ENCODE measurements at places on chromosomes 5 and 9.

- DNase-seq, result no peak
Observed at GRCh38 chr5:23223846-23224245, 283.6 kb upstream of the PRDM9 start.

- no peak for DNase-seq
Observed at GRCh38 chr5:145450286-145450885, 384.8 kb downstream of the PRELID2 start.

DNA sequence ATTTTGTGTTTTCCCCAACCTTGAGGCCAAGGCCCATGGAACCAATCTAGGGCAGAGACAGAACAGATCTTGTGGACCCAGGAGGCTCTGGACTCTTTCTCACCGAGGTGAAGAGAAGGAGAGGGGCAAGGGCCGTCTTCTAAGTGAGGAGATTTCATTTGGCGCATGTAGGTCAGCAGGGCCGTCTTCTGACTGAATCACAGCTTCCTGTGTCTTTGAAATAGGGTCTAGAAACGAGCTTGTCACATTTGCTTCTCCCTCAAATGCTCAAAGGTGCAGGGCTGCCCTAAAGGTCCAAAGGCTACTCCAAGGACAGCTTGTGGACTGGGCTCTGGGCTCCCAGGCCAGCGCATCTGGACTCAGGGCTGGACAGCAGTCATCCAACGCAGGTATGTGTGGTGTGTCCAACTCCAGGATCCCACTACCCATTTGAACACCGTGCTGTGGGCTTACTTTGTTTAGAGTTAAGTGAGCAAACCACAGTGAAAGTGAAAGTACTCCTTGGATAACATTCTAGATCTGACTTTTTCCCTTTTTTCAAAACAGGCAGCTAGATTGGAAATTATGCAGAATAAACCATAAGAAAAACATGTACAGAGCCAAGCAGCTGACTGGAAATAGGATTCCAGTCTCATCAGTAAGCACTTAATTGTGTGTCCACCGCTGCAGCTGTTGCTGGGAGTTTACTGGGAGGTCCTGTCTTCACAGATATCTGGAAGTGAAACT, 357.0 kb downstream of the GADD45G start:
- DNase-seq, result no peak

DNA sequence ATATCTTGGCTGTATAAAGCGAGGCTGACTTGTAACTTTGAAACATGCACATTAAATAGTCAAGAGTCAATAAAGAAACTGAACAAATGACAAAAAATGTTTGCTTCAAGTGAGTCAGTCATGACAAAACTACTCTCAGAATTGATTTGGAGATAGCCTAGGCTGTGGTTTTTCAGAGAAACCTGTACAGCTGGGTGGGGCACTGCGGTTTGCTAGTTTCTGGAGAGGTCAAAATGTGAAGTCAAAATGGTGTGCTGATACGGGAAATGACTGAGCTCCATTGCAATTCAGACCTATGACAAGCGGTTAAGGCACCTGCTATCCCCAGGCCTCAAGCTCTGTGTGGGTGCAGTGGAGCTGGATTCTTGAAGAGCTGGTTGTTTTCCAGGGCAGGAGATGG, 10.3 kb upstream of the CD180 start:
- peak; percentile 84 for DNase-seq

- DNase-seq, result no peak
Observed at GRCh38 chr5:103014983-103015382, 105.0 kb downstream of the GIN1 start.

DNA sequence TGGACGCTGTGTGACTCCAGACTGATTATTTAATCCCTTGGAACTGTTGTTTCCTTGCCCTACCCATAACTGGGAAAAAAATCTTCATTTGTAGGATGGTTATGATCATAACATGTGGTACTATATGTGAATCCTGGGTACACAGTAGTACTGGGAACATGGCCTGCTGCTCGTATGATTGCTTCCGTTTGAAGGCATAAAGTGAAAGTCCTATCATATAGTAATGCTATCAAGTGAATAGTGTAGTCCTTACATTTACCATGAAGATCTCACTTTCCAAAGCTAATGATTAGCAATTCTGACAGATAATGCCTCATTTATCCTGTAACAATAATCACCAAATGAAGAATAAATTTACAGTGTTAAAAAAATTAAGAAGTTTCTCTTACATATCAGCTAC, 53.2 kb downstream of the MEF2C start:
- no peak for DNase-seq

DNA sequence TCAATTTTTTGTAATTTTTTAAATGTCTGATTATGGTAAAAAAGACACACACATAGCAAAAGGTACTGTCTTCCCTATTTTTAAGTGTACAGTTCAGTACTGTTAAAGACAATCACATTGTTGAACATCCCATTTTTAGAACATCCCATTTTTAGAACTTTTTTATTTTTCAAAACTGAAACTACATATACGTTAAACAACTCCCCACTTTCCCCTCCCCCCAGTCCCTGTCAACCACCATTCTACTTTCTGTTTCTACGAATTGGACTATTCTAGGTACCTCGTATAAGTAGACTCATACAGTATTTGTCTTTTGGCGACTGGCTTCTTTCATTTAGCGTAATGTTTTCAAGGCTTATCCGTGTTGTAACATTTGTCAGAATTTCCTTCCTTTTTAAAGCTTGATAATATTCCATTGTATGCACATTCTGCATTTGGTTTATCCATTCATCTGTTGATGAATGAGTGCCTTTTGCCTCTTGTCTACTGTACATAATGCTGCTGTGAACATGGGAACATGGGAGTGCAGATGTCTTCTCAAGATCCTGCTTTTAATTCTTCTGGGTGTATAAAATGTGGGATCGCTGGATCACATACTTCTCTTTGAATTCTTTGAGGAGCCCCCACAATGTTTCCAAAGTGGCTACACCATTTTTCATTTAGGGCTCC, 154.0 kb downstream of the PIK3R1 start:
- peak; percentile 37 for DNase-seq

GRCh38 chr5:179243333-179243732, 101.9 kb downstream of the ADAMTS2 start:
- no peak for DNase-seq

- no peak for DNase-seq
Observed at GRCh38 chr9:83959061-83959460, 21.0 kb downstream of the HNRNPK start.

- DNase-seq, result no peak
Observed at GRCh38 chr5:98905857-98906688, 22.7 kb downstream of the CHD1 start.

- no peak for DNase-seq
Observed at GRCh38 chr9:4276856-4277255, 23.0 kb downstream of the GLIS3 start.

DNA sequence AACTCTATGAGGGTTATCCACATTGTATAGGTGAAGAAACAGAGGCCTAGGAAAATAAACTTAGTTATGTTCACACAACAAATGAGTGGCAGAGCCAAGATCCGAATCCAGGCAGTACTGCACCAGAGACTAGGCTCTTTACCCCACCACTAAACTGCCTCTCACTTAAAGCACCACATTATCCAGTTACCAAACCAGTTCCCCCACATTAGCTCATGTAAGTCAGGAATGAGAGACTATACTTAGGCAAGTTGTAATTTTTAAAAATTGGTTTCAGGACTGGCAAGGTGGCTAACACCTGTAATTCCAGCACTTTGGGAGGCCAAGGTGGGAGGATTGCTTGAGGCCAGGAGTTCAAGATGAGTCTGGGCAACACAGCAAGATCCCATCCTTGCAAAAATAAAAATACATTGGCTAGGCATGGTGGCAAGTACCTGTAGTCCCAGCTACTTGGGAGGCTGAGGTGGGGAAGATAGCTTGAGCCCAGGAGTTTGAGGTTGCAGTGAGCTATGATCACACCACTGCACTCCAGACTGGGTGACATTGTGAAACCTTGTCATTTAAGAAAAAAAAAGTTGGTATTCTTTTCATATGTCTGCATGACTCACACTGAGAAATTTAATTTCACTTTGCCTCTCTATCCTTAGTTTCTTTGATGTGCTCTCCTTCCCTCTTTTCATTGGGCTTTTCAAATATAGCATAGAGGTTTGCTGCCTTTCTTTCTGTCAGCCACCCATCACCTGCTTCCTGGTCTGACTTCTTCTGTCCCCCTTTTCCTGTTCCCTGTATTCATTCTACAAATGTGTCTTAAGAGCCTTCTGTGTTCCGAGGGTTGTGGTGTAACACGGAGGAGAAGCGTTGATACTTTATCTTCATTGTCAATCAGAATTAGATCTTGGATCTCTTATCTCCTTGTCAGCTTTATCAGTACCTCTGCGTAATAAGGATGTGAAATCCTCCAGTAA, 64.7 kb downstream of the ERMP1 start:
- DNase-seq, result no peak

DNA sequence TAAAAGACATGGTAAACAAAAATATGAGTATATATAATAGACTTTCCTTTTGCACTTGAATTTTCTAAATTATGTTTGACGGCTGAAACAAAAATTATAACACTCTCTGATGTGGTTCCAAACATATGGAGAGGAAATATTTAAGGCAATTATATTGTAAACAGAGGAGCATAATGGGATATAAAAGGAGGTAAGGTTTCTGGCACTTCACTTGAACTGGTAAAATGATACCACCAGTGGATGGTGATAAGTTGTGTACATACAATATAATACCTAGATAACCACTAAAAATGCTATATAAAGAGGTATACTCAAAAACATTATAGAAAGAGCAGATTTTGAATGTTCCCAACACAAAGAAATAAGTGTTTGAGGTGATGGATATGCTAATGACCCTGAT, 192.9 kb upstream of the RAD23B start:
- no peak for DNase-seq

- no peak for DNase-seq
Observed at GRCh38 chr5:28493456-28493855, 1455.1 kb upstream of the CDH9 start.

GRCh38 chr9:134626069-134626423, 15.6 kb upstream of the COL5A1 start:
- DNase-seq, result no peak

Measured in activated CD4-positive, alpha-beta T cell treated with anti-CD3 and anti-CD28 coated beads, Interleukin-2, amount 50 U/mL, for 4 hours (primary cell).